ENCODE measurements at places on chromosomes 4 and X. TPM values are rescaled to one million over a fixed set of nuclear protein-coding genes. Genes with fewer than 3 reads are reported as not detected.

MAGEA4 gene
- not detected for total RNA-seq

SLC38A5 gene
- 146 TPM for total RNA-seq

TRPC5OS gene
- not detected for total RNA-seq

RPS6KA6 gene
- total RNA-seq: 0.27 TPM

ADAMTS3 gene
- not detected for total RNA-seq

NXF2 gene
- total RNA-seq: not detected

CYSLTR1 gene
- total RNA-seq: 10.2 TPM
